ENCODE measurements at places on chromosomes 13 and 19. TPM values are rescaled to one million over a fixed set of nuclear protein-coding genes. Genes with fewer than 3 reads are reported as not detected.
A peak's percentile ranks its signal among the peaks of the same experiment; 100 is the strongest.

Gene KCNN1
- total RNA-seq = not detected

Gene PLK5
- not detected for total RNA-seq

Gene SBK3
- not detected for total RNA-seq

DNA sequence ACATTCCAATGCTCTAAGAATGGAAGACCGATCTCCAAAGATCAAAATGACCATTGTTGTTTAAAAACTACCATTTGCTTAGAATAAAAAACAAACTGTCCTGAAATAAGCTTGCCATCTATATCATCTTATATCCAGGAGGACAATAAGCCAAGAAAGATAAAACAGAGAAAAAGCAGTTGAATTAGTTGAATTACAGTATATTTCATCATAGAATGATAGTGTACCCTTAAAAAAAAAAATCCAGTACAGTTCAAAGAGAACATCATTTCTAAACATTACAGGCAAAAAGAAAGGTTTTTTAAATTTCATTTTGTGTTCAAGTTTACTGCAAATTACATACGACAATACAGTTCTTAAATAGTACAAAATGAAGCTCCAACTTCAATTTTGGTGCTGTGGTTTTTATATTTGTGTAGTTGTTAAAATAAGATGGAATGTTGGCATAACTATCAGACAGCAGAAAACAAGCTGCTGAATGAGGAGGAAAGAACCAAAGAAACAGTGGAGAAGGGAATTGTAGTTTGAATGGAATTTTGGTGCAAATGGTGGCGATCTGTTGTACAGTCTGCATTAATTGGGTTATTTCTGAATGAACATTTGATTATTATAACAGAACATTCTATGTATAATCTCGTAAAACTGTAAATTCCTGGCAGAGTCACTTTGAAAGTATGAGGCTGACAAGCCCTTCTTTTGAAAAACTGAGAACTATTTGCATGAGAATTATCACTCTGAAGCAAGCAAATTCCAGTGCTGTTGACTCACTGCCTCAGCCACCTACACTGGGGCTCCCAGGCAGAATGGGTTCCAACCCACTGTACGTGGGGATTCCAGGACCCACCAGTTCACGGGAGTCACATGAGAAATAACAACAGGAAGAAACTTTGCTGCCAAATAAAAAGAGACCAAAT, 37.7 kb downstream of the LHFPL6 start:
- H3K4me1 ChIP-seq = no peaks in the 10 kb centered on the region
- no peak for DNase-seq
- H3K27me3 ChIP-seq = peaks cover 8% of the 10 kb centered on the region

- no peak within 1 kb of the TSS for H3K27ac ChIP-seq
- H3K36me3 ChIP-seq = no peaks in the 10 kb centered on the region
- H3K4me3 ChIP-seq = peak within 1 kb of the TSS; percentile 66
These were observed at the start of gene ATP1A3 for GRCh38 chr19:41993612-41994483. TSS of gene ATP1A3 (minus strand) at chr19:41994230. CDS start at chr19:41994076, 154 bp downstream.

GRCh38 chr19:1395194-1396018, 5.9 kb downstream of the GAMT start:
- no peak overlapping the region for H3K27ac ChIP-seq
- no peaks in the 10 kb centered on the region for H3K27me3 ChIP-seq
- no peak overlapping the region for H3K4me3 ChIP-seq

DNA sequence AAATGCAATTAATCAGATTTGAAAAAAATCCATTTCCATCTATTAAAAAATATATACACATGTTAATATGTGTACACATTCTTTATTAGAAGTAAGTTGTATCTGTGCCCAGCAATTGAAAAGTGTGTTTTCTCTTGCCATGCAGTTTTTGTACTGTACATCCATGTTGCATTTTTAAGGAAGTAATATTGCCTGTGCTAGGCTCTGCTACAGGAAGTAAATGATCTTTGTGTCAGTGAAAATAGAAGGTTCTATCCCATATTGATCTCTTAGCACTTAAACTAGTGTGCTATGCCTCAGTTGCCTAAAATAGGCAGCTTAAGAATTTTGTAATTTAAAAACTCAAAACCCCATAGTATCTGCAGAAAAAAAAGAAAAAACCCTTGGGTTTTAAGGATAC, 122.5 kb downstream of the CDK8 start:
- H3K4me1 ChIP-seq = no peaks in the 10 kb centered on the region
- no peak overlapping the region for H3K4me3 ChIP-seq
- no peaks in the 10 kb centered on the region for H3K36me3 ChIP-seq
- H3K27ac ChIP-seq = no peak overlapping the region
- no peaks in the 10 kb centered on the region for H3K27me3 ChIP-seq

DNA sequence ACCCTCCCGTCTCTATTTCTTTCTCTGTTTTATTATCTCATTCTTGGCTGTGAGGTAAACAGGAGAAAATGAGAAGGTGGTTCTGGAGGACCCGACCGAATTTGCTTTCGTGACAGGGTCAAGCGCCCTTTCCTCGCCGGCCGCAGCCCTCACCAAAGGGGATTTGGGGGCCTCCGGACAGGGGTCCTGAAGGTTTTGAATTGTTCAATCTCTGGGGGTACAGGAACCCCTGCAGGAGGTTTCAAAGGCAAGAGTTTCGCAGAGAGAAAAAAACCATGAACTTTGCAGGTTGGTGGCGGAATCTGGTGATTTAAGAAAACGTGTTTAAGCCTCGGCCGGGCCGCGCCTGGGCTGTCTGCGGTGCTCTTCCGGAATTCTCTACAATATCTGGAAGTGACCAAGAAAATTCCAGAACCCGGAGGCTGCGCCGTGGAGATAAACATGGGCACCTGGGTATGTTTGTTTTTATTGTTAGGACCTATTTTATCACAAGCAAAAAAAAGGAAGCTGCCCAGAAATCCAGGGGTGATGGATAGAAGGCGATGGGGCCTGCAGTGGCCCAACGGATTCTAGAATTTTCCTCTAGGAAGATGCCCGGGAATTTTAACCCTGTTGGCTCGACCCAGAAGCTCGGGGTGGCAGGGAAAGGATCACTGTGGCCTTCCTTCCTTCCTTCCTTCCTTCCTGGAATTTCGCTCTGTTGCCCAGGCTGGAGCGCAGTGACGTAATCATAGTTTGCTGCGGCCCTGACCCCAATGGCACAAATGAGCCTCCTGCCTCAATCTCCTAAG, 14.2 kb upstream of the PTBP1 start:
- no peaks in the 10 kb centered on the region for H3K36me3 ChIP-seq
- DNase-seq = no peak
- H3K27ac ChIP-seq = no peak overlapping the region
- H3K27me3 ChIP-seq = no peaks in the 10 kb centered on the region

DNA sequence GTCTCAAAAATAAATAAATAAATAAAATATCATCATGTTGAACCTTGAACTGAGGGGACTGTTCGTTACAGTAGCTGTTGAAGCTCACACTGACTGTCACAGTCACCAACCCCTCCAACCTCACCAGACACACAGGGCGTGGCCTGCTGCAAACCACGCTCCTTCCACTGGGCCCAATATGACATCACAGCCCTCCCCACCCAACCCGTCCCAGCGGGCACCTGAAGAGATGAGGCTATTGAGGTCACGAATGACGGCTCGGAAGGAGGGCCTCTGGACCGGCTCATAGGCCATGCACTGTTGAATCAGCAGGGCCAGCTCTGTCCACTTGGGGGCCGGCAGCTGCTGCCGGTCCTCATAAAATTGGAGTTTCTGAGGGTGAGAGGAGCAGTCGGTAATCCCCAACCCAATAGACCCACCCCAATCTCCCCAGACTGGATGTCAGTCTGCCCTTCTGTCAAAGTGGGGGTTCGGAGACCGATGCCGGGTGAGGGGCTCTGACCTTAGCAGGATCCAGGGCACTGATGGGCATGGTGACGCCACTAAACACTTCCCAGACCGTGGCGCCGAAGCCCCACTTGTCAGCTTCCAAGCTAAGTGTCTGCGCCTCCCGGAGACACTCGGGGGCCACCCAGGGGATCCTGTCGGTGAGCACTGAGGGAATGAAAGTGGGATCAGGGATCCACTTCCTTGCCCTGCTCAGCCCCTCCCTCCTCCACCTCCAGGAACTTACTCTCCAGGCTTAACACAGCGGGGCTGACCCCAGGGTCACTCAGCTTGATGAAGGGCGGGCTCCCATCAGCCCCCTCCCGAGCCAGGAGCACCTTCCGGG, 13.2 kb downstream of the JAK3 start:
- no peaks in the 10 kb centered on the region for H3K27me3 ChIP-seq
- DNase-seq = peak; percentile 48
- H3K4me3 ChIP-seq = no peak overlapping the region
- H3K36me3 ChIP-seq = peaks cover 92% of the 10 kb centered on the region
- H3K4me1 ChIP-seq = peaks cover 31% of the 10 kb centered on the region
- H3K27ac ChIP-seq = peak overlapping the region; percentile 31

- H3K27me3 ChIP-seq = peaks cover 2% of the 10 kb centered on the region
- peaks cover 19% of the 10 kb centered on the region for H3K4me1 ChIP-seq
These were observed 1.6 kb upstream of the BBC3 start for GRCh38 chr19:47232422-47233211.

DNA sequence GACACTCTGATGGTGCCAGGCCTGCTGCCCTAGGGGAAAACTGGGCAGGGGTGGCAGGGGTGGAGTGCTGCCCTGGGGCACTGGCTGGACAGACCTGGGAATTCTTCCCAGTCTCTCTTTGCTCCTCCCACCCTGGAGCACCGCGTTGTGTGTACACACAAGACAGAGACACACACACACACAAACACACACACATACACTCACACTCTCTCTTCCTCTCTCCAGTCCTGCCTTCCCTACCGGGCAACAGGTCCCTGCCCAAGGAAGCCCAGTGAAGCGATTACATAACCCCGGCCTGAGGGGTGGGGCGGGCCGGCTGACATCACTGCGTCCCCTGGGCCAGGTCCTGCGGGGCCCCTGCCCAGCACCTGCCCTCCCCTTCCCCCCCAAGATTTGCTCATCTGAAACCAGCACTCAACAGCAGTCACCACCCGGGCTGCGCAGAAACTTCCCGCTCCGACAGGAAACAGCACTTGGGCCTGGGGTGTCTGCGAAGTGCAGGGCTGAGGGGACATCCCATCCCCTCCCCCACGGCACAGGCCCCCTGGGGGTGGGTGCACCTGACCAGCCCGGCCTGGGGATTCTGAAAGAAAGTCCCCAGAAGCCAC, 1.2 kb downstream of the MKNK2 start:
- peak overlapping the region; percentile 75 for H3K4me3 ChIP-seq
- H3K27me3 ChIP-seq = no peaks in the 10 kb centered on the region

- H3K27ac ChIP-seq = no peak overlapping the region
- no peak overlapping the region for H3K4me3 ChIP-seq
- peaks cover 2% of the 10 kb centered on the region for H3K4me1 ChIP-seq
These were observed 2.3 kb upstream of the LGALS7B start for GRCh38 chr19:38786572-38787265.

- peak overlapping the region; percentile 84 for H3K4me3 ChIP-seq
- peaks cover 63% of the 10 kb centered on the region for H3K4me1 ChIP-seq
- peak overlapping the region; percentile 31 for H3K27ac ChIP-seq
- DNase-seq = peak; percentile 31
These were observed 115.1 kb downstream of the KCNRG start for GRCh38 chr13:50130123-50130946.

DNA sequence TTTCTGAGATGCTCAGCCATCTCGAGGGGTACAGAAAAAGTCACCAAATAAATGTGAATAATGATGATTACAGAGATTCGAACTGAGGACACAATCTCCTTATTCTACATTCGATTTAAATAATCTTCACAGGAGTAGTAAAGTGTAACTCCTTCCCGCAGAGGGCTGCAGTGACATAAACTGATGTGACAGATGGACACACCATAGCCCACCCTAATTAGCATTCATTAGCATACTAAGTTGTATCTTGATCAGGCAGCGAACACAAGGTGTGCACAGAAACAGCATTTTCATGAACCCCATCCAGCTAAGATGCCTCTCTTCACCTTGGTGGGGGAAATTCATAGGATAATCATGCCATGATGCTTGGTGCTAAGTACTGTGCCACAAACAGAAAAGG, 83.0 kb downstream of the TNFSF11 start:
- H3K27me3 ChIP-seq = peaks cover 67% of the 10 kb centered on the region
- H3K27ac ChIP-seq = no peak overlapping the region
- no peaks in the 10 kb centered on the region for H3K4me1 ChIP-seq
- no peak for DNase-seq
- H3K4me3 ChIP-seq = no peak overlapping the region

- peaks cover 4% of the 10 kb centered on the region for H3K36me3 ChIP-seq
- H3K4me3 ChIP-seq = no peak overlapping the region
- no peak overlapping the region for H3K27ac ChIP-seq
- H3K27me3 ChIP-seq = peaks cover 5% of the 10 kb centered on the region
- no peak for DNase-seq
These were observed 6.0 kb upstream of the HAS1 start for GRCh38 chr19:51729781-51730180.

- DNase-seq = no peak
- no peak overlapping the region for H3K4me3 ChIP-seq
- H3K36me3 ChIP-seq = peaks cover 7% of the 10 kb centered on the region
- H3K4me1 ChIP-seq = no peaks in the 10 kb centered on the region
These were observed 82.2 kb downstream of the MIPEP start for GRCh38 chr13:23806874-23807526.

DNA sequence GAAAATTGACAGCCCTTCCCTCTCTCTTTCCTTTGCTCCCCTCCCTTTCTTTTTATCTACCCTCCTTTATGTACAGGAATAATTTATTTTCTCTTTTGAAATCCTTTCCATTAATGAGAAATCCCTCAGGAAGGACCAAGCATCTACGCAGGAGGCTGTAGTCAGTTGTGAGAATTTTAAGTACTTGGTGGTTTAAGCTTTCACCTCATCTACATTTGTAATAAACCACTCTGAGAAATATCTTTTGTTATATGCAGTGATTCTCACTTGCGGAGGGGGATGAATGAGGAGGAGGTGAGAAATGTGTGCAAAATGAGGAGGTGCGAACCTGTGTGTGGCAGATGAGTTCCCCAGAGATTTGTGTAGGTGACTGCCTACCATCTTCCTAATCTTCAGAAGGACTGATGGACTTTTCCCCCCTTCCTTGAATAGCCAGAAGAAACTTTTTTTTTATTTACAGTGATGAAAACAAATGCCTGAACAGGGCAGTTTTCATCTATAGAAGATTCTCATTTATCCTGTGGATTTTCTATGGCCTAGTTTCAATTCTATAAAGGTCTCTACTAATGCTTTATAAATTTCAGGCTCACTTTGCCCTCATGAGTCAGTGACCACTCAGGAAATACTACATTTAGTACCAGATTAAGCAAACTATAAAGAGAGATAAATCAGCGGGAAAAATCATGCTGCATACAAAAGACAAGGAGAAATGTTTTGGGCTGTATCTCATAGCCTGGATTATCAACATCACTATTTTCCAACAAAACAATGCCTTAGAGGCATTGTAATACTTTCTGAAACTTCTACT, 118.3 kb downstream of the LHFPL6 start:
- H3K27me3 ChIP-seq = peaks cover 4% of the 10 kb centered on the region
- no peak for DNase-seq
- H3K36me3 ChIP-seq = no peaks in the 10 kb centered on the region
- no peaks in the 10 kb centered on the region for H3K4me1 ChIP-seq
- no peak overlapping the region for H3K4me3 ChIP-seq

All from activated CD4-positive, alpha-beta memory T cell treated with anti-CD3 and anti-CD28 coated beads, Interleukin-2, amount 10 ng/mL, durations not matched to agents 7 days and 5 days (primary cell).